ENCODE measurements at places on chromosomes 4 and X.

GRCh38 chr4:105116616-105117319, 29.9 kb upstream of the TET2 start:
- H3K4me3 ChIP-seq = no peak overlapping the region
- H3K27me3 ChIP-seq = no peaks in the 10 kb centered on the region
- H3K4me1 ChIP-seq = peaks cover 4% of the 10 kb centered on the region
- no peak overlapping the region for H3K27ac ChIP-seq
- no peaks in the 10 kb centered on the region for H3K36me3 ChIP-seq

- H3K4me3 ChIP-seq = no peak overlapping the region
- H3K27me3 ChIP-seq = no peaks in the 10 kb centered on the region
- peaks cover 16% of the 10 kb centered on the region for H3K36me3 ChIP-seq
- peaks cover 10% of the 10 kb centered on the region for H3K4me1 ChIP-seq
- DNase-seq = no peak
- no peak overlapping the region for H3K27ac ChIP-seq
Observed at GRCh38 chrX:129566073-129566472, 26.0 kb downstream of the OCRL start.

DNA sequence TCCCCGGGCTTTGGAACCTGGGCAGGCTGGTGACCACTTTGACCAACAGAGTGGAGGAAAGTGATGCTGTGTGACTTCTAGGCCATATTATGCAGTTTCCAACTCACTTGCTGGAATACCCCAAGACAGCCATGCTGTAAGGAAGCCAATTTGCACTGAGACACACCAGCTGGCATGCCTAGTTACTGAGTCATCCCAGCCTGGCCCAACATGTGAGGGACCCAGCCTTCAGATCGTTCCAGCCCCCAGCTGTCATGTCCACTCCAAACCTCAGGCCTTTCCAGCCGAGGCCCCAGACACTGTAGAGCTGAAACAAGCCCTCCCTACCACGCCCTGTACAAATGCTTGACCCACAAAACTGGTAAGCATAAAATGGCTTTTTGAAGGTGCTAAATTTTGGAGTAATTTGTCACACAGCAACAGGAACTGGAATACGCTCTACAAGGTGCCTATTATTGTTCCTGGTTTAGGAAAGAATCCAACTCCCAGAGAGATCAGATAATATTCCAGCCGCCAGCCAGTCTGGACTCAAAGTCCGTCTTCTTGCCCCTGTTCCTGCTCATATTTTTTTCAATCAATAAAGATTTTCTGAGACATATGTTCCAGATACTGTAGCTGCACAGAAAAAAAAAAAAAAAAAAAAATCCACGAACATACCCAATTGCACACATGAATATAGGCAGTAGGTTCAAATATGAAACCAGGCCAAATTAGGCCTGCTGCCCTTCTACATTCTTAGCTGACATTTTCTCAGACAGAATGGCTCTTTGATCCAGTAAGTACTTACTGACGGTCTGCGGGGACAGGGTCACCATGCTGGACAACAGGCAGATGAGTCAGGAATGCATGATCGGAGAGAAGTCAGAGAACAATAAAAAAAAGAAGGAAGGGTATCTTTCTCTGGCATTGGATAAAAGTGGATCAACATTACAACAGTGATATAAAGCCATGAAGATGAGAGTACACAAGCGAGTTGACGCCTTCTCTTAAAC, 35.1 kb downstream of the SH3KBP1 start:
- DNase-seq = no peak
- H3K27ac ChIP-seq = peak overlapping the region; percentile 89
- H3K4me3 ChIP-seq = no peak overlapping the region
- peaks cover 73% of the 10 kb centered on the region for H3K4me1 ChIP-seq

GRCh38 chr4:67723341-67723740, 22.4 kb upstream of the UBA6 start:
- no peaks in the 10 kb centered on the region for H3K27me3 ChIP-seq
- H3K36me3 ChIP-seq = peaks cover 4% of the 10 kb centered on the region
- no peak overlapping the region for H3K27ac ChIP-seq
- H3K4me1 ChIP-seq = no peaks in the 10 kb centered on the region

DNA sequence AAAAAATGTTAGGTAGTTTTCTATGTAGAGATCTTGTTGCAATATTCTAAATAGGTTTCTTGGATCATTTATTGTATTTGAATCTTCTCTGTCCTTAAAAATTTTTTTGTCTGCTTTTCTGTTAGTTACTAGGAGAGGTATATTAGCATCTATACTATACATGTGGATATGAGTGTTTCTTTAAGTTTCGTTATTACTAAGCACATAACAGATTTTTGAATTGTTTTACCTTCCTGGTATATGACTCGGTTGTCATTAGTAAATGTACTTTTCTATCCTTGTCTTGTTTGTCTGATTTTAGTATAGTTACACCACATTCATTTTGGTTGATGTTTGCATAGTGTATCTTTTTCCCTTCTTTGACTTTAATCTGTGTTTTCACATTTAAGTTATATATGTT, 20.2 kb downstream of the PYURF start:
- no peaks in the 10 kb centered on the region for H3K36me3 ChIP-seq
- no peak overlapping the region for H3K27ac ChIP-seq
- no peak overlapping the region for H3K4me3 ChIP-seq
- no peaks in the 10 kb centered on the region for H3K4me1 ChIP-seq

- no peak overlapping the region for H3K27ac ChIP-seq
- H3K4me1 ChIP-seq = no peaks in the 10 kb centered on the region
- no peak overlapping the region for H3K4me3 ChIP-seq
Observed at GRCh38 chrX:20442597-20442996, 175.9 kb upstream of the RPS6KA3 start.
